ENCODE measurements at places on chromosomes 16 and 17.

GRCh38 chr17:17752089-17752820, 71.0 kb downstream of the RAI1 start:
- DNase-seq: peak; percentile 97

DNA sequence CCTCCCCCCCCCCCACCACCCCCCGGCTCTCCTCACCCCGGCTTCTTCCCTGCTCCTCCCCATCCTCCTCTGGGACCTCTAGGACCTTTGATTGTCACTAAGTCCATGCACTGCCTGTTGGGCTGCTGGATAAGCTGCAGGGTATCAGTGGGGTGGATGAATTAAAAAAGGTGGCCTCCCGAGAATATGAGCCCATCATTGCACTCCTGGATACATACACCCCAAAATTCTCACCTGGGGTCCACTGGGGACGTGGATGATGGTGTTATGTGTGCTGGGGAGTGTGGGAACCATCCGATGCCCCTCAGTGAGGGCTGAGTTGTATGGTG, 88.8 kb downstream of the IRF8 start:
- no peak for DNase-seq

DNA sequence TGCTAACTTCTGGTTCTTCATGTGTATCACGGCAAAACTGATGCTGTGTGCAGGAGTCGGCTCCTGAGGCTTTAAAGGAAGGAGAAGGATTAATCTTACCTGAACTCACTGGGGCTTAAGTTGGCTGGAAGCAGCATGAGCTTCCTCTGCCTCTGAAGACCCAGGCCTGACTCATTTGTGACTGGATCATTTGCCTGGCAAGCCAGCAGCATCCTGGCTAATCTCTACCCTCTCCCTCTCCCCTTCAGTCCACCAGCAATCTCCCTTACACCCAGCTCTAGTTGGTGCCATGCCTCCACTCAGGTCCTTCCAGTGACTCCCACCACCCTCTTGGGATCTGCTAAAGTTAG, 150.3 kb downstream of the IRX3 start:
- no peak for DNase-seq

- no peak for DNase-seq
These were observed 52.5 kb downstream of the MRM1 start for GRCh38 chr17:36653856-36654255.

- no peak for DNase-seq
These were observed 310.1 kb downstream of the CA10 start for GRCh38 chr17:51848451-51848850.

GRCh38 chr16:21120976-21121520, 29.6 kb downstream of the DNAH3 start:
- DNase-seq: no peak

GRCh38 chr16:20675488-20676267, 21.8 kb downstream of the ACSM1 start:
- no peak for DNase-seq

GRCh38 chr16:82111944-82112343, 58.1 kb downstream of the MPHOSPH6 start:
- DNase-seq: no peak

All from activated T-helper 1 cell treated with Interleukin-2 at 50 U/mL for 16 hours (primary cell).